ENCODE measurements at places on chromosomes 7 and 10. TPM values are rescaled to one million over a fixed set of nuclear protein-coding genes. Genes with fewer than 3 reads are reported as not detected.

Gene MICALL2
- total RNA-seq, result 39.4 TPM

DNA sequence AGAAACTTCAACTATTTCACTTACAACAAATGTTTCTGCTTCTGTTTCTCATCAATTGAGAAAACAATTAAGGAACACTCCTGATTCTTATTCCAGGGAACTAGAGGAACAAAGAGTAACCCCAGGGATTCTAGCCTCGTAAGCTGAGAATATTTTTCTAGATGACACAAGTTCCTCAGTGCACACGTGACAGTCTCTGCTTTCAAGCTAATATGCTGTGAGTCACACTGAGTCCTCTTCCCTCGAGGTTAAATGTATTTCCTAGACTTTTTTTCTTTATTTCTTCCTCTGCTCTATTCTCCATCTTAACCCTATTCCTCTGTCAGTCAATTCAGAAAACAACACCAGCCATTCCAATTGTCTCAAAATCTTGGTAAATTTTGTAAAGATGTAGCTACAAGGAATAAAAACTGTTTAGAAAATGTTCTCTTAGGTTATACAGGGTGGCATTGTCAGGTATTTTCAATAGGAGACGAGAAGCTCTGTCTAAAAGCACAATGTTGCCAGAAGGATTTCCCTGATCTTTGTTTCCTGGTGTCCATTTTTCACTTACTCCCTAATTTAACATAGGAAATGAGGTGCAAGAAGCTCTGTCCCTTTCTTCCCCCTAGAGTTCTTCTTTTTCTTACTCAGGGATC is 5.8 kb upstream of the C1GALT1 start:
- no peak for DNase-seq

DNA sequence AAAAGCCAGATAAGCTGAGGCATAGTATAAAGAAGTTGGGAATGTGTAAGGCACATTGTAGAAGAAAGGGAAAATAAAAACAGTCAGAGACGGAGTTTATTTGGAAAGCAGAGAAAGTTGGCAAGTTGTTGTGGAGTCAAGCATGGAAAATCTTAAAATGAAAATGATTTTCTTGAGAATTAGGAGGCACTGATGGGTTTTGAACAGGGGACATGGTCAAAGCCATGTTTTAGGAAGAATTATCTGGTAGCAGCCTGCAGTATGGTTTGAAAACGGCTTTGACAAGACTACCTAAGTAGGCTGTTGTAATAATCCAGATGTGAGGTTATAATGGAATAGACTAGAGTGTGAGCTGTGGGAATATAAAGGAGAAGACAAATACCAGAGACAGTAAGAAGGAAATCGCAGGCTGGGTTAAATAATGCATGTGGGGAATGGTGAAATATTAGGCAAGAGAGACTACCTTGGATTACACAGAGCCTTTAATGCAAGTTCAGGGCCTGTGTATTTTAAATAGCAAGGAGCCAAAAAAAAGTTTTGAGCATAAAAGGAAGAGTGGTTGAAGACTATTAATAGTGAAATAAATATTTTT is 130.4 kb upstream of the MEOX2 start:
- DNase-seq, result no peak

GRCh38 chr7:72465521-72465920 is 53.4 kb upstream of the CALN1 start:
- DNase-seq, result no peak

- DNase-seq, result no peak
Measured at GRCh38 chr10:71266918-71267442, 52.1 kb upstream of the SLC29A3 start.

Gene LIPN
- total RNA-seq, result 0.31 TPM

- no peak for DNase-seq
Measured at GRCh38 chr10:20970708-20971107, 73.6 kb upstream of the NEBL start.

Measured in testis (tissue), 5 donors.